ENCODE measurements at places on chromosomes 7 and 10.

GRCh38 chr10:131978366-131978765 is 3.4 kb downstream of the BNIP3 start:
- DNase-seq: no peak

DNA sequence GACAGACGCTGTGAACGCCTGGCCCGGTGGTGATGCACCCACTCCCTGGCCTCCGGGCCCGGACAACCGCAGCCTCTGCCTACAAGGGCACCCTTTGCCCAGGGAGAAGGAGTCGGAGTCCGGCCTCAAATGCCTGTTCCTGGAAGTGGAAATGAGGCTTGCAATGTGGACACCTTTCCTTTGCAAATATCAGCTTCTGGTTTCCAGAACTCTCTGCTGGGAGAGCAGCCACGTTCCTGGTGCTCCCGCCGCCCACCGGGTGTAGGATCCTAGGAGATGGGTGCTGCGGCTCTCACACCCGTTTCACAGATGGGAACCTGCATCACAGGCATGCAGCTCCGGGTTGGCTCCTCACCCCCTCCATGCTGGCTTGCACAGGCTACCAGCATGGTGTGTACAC is 2.9 kb downstream of the FOXL3 start:
- DNase-seq: no peak

- DNase-seq: no peak
Observed at GRCh38 chr10:2572611-2573010, 494.7 kb upstream of the PFKP start.

DNA sequence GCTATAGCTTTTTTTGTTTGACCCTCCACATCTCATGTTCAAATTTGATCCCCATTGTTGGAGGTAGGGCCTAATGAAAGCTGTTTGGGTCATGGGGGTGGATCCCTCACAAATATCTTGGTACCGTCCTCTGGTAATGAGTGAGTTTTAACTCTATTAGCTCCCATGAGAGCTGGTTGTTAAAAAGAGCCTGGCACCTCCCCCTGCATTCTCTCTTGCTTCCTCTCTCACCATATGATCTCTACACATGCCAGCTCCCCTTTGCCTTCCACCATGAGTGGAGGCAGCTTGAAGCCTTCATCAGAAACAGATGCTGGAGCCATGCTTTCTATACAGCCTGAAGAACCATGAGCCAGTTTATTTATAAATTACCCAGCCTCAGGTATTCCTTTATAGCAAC is 43.0 kb upstream of the IMMP2L start:
- no peak for DNase-seq

GRCh38 chr7:106717955-106718871 is 57.3 kb upstream of the CCDC71L start:
- DNase-seq: peak; percentile 62

DNA sequence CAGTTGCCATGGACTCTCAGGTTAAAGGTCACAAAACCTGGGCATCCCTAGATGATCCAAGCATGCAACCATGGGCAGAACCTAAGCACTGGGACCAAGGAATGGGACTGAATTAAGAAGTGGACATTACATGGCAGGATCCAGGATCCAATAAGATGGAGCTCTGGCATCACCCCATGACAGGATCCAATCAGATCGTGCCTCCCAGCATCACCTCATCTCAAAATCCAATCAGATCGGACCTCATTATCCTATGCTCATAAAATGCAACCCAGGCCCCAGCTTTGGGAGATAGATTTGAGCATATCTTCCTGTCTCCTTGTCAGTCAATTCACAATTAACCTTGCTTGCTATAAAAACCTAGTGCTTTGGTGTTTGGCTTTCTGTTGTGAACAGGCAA is 616.1 kb downstream of the PARD3 start:
- DNase-seq: no peak

- DNase-seq: no peak
Observed at GRCh38 chr7:130940326-130940725, 206.3 kb upstream of the KLF14 start.

DNA sequence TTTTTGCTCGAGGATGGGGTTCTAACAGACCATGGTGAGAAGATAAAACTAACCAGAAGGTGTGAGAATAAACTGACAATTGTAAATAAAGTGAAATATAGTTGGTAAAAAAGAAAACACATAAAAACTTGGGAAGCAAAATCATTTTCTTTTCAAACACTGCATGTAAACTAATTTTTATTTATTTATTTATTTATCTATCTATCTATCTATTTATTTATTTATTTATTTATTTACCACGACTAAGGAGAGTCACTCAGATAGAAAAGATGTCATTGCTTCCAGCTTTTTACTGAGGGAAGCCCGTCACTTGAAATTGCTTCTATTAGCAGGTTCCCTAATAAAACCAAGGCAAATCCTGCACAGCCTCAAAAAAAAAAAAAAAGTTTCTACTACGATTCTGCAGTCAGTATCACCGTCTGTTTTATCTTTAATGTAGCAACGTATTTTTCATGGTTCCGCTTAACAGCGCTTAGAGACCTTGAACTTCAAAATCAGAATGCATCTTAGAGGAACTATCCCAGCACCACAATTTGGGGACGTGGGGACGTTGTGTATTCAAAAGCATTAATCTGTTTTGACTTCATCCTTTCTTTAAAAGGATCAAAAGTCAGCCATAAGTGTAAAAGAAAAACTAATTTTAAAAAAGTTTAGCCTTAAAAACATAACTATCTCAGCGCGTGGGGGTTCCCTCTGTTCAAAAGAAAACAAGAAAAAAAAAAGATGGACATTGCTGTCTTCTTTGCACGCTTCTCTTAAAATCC is 33.3 kb upstream of the EBLN1 start:
- no peak for DNase-seq

Data from T-helper 2 cell (primary cell).